ENCODE measurements at places on chromosomes 1 and 21. TPM values are rescaled to one million over a fixed set of nuclear protein-coding genes. Genes with fewer than 3 reads are reported as not detected.

The NUP210L gene
- total RNA-seq = 0.30 TPM

The ZNF695 gene
- not detected for total RNA-seq

The TOR1AIP1 gene
- 40.7 TPM for total RNA-seq

The MEX3A gene
- 0.16 TPM for total RNA-seq

The VWA1 gene
- total RNA-seq = 13.7 TPM

Data from left ventricle myocardium inferior (tissue), 1 donor.